HCT116 (cell line): ENCODE measurements at places on chromosomes 16 and 17. TPM values are rescaled to one million over a fixed set of nuclear protein-coding genes. Genes with fewer than 3 reads are reported as not detected.

PLLP gene
- total RNA-seq, result 3.1 TPM

AGRP gene
- total RNA-seq, result not detected

KREMEN2 gene
- total RNA-seq, result 14.1 TPM

OR1F1 gene
- total RNA-seq, result not detected

NKD1 gene
- 11.4 TPM for total RNA-seq

AIPL1 gene
- total RNA-seq, result not detected

GGT6 gene
- 0.10 TPM for total RNA-seq

BRIP1 gene
- total RNA-seq, result 22.2 TPM

- H3K4me3 ChIP-seq, result no peak overlapping the region
- no peak for DNase-seq
- no peaks in the 10 kb centered on the region for H3K27me3 ChIP-seq
- no peak overlapping the region for H3K27ac ChIP-seq
- H3K4me1 ChIP-seq, result no peaks in the 10 kb centered on the region
Observed at GRCh38 chr16:15836965-15837611, 19.7 kb downstream of the MYH11 start.

DNA sequence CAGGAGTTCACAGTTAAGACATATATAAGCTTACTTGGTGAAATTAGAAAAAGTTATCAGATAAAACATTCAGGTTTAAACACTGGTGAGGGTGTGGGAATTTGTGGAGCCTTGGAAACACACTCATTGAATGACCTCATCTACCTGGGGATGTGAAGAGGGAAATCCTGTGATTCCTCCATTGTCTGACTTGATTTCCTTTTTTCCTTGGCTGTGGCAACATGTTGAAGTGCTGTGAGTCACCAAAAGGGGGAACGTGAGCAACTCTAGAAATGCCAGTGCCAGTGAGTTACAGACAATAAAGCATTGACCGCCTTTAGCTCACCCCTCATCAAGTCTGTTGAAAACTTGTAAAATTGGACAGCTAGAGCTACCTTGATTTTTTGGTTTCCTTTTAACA is 1.8 kb downstream of the HMOX2 start:
- peaks cover 39% of the 10 kb centered on the region for H3K4me1 ChIP-seq
- H3K27me3 ChIP-seq, result no peaks in the 10 kb centered on the region
- peak overlapping the region; percentile 93 for H3K4me3 ChIP-seq
- H3K27ac ChIP-seq, result peak overlapping the region; percentile 86
- H3K36me3 ChIP-seq, result no peaks in the 10 kb centered on the region

DNA sequence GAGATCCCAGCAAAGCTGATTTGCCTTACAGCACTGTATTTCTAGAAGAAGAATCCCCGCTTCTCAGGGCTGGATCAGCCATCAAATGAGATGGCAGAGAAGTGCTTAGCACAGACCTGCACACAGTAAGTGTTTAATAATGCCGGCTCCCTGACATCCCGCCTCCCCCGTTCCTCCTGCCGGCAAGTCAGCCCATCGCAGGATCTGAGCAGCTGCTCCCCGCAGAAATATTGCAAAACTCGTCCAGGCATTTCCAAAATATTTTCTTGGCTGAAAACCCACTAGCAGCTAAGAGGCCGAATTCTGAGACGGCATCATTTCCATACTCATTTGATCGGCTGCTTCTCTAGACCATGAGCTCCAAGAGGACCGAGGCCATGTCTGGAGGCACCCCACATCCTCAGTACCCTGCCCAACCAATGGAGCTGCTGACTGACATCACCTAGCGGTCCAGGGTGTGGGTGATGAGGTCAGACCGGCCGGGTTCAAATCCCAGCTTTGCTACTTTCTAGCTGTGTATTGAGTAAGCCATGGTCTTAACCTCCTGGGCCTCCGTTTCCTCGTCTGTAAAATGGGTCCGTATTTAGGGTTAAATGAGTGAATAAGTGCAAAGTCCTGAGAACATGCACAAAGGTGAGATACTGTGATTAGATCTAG is 251.5 kb downstream of the KATNIP start:
- no peak overlapping the region for H3K4me3 ChIP-seq
- H3K36me3 ChIP-seq, result no peaks in the 10 kb centered on the region
- H3K27ac ChIP-seq, result no peak overlapping the region
- peaks cover 41% of the 10 kb centered on the region for H3K27me3 ChIP-seq

GRCh38 chr16:28317040-28317880 is 24.9 kb downstream of the SBK1 start:
- DNase-seq, result peak; percentile 21
- H3K4me3 ChIP-seq, result no peak overlapping the region
- peaks cover 4% of the 10 kb centered on the region; the same call in 1 of the 2 replicates for H3K36me3 ChIP-seq
- H3K4me1 ChIP-seq, result peaks cover 4% of the 10 kb centered on the region; the same call in 1 of the 2 replicates
- no peak overlapping the region for H3K27ac ChIP-seq

DNA sequence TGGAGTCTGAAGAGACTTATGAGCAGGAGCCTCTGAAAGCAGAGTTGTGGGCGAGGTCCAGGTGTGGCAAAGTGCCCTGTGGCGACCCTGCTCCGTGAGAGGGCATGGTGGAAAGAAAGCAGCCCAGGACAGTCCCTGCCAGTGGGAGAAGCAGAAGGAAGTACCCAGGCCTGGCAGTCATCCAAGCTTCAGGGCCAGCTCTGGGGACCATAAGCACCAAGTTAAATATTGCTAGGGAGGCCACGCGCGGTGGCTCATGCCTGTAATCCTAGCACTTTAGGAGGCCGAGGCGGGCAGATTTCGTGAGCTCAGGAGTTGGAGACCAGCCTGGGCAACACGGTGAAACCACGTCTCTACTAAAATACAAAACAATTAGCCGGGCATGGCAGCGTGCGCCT is 4.9 kb upstream of the ASGR1 start:
- no peaks in the 10 kb centered on the region; the same call in 1 of the 2 replicates for H3K4me1 ChIP-seq
- H3K4me3 ChIP-seq, result no peak overlapping the region
- no peak for DNase-seq
- H3K36me3 ChIP-seq, result no peaks in the 10 kb centered on the region
- no peak overlapping the region for H3K27ac ChIP-seq
- no peaks in the 10 kb centered on the region for H3K27me3 ChIP-seq

DNA sequence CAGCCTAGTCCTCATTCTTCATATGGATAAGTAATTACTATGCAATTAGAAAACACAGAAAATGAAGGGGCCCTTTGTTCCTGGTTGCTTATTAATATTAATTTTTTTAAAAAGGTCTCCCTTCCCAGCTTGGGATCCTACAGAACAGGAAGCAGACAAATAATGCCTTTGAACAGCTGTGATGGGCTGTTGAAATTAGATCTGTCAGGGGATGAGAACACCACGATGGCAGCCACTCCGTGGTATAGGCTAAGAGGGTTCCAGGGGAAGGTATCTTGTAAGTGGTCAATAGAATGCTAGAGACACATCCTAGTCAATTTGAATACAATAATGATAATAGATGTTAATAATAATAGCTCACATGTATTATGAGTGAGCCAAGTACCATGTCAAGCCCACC is 83.1 kb downstream of the CCDC182 start:
- peaks cover 21% of the 10 kb centered on the region for H3K4me1 ChIP-seq
- no peaks in the 10 kb centered on the region for H3K36me3 ChIP-seq
- no peaks in the 10 kb centered on the region for H3K27me3 ChIP-seq

DNA sequence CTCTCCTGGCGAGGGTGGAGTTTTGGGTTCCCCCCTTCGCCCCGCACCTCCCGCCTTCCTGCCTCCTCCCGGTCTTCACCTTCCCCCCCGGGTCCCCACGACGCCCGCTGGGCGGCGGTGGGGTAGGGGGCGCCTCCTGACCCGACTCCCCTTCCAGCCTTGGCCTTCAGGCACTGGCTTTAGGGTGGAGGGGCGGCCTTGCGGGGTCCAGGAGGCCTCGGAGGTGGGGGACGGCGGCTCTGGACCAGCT is 2.4 kb downstream of the SLC16A3 start:
- peaks cover 51% of the 10 kb centered on the region for H3K36me3 ChIP-seq
- no peak for DNase-seq
- peak overlapping the region; percentile 100 for H3K4me3 ChIP-seq
- H3K27me3 ChIP-seq, result no peaks in the 10 kb centered on the region
- peaks cover 86% of the 10 kb centered on the region for H3K4me1 ChIP-seq

DNA sequence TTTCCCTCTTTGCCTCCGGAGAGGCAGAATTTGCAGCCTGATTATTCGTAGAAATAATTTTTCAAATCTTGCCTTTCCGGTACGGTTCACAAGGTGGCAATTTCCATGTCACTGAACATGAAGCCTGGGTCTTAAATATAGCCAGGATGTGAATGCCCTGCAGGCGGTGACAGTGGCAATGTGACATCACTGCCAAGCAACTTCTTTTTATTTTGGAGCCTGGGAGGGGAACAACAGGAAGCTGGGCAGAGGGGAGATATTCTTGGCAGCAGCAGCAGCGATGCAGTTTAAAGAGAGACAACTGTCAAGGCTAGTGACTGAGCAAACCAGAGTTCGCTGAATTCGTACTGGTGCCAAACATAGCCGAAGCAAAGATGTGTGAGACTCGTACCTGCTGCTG is 171.1 kb downstream of the SNX29 start:
- no peak overlapping the region for H3K27ac ChIP-seq
- H3K4me1 ChIP-seq, result peaks cover 2% of the 10 kb centered on the region
- H3K36me3 ChIP-seq, result no peaks in the 10 kb centered on the region
- no peak overlapping the region for H3K4me3 ChIP-seq

DNA sequence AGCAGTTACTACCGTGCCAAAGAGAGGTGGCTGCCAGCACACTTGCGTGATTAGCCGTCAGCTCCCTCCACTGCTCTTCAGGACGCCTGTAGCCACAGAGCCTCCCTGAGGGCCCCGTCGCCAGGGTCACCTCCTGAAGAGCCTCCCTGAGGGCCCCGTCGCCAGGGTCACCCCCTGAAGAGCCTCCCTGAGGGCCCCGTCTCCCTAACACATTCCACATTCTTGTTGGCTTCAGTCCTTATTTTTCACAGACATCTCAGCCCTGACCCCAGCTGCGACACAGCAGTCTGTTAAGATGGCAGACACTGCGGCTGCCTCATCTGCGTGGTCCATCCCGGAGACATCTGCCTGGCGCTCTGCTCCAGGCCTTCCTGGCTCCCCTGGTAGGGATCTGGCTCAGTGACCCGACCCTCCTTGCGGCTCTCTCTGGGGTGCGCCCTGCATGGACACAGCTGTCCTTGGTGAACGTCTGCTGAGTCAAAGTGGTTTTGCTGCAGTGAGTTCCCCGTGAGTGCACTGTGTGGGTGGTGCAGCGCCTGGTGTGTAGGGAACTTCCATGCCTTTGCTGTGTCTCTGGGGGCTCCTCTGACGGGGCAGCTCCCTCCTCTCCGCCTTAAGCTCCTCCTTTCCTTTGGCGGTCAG is 11.4 kb downstream of the ACSF3 start:
- H3K4me3 ChIP-seq, result no peak overlapping the region
- no peak overlapping the region for H3K27ac ChIP-seq
- no peaks in the 10 kb centered on the region for H3K27me3 ChIP-seq
- peaks cover 34% of the 10 kb centered on the region for H3K36me3 ChIP-seq

DNA sequence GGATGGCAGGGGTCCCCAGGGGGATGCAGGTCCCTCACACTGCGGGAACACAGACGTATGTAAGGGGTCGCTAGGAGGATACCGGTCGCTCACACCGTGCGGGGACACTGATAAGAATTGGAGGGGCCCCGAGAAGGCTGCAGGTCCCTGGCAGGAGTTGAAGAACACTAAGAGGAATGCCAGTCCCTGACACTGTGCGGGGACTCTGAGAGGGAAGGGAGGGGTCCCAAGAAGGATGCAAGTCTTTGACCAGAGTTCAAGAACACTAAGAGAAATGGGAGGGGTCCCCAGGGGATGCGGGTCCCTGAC is 510 bp downstream of the ERCC4 start:
- peak overlapping the region; percentile 65 for H3K27ac ChIP-seq
- peaks cover 15% of the 10 kb centered on the region for H3K4me1 ChIP-seq
- DNase-seq, result no peak
- H3K4me3 ChIP-seq, result peak overlapping the region; percentile 91

DNA sequence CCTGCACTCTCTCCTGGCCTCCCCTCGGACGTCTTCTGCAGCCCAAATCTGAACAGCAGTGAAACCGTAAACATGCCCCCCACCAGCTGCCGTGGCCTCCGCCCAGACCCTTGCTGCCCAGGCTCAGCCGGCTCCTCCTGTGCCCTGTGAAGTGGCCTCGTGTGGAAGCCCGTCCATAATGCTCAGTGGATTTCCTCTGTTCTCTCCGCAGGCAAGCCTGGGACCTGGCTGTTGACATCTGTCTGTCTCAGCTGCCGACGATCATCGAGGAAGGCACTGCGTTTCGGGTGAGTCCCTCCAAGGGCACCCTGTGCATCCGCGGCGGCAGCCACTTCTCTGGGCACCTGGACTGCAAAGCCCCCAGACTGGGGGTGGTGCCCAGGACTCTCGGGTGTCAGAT is 153.9 kb upstream of the CHMP6 start:
- H3K27ac ChIP-seq, result no peak overlapping the region
- no peaks in the 10 kb centered on the region for H3K36me3 ChIP-seq
- H3K4me3 ChIP-seq, result no peak overlapping the region
- no peak for DNase-seq
- H3K4me1 ChIP-seq, result peaks cover 6% of the 10 kb centered on the region

DNA sequence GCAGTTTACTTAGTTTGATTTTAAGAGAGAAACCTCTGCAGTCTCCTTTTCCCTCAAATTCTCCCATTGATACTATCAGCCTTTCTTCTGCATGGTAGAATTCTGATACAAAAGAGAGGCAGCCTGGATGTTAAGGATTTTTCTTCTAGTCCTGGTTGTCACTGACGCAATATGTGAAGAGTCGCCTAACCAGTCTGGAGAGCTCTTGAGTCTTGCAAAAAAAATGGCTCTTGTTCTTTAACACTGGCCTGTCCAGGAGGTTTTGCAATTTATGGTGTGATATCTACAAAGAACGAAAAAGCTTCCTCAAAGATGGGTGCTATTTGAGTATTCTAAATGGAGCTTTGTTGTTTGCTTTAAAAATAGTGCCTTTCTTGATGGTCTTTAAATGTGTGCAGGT is 28.9 kb downstream of the COX10 start:
- H3K4me3 ChIP-seq, result no peak overlapping the region
- H3K27ac ChIP-seq, result no peak overlapping the region
- H3K4me1 ChIP-seq, result no peaks in the 10 kb centered on the region
- no peaks in the 10 kb centered on the region for H3K36me3 ChIP-seq
